Fibroblast of skin of right biceps (primary cell): ENCODE measurements at places on chromosomes 4 and X.

- peak; percentile 35 for DNase-seq
Measured at GRCh38 chr4:82430964-82431745, 765 bp downstream of the ENOPH1 start.

GRCh38 chr4:98516042-98516440 is 142.4 kb downstream of the TSPAN5 start:
- DNase-seq, result peak; percentile 88

- peak; percentile 15 for DNase-seq
Measured at GRCh38 chrX:120664081-120664480, 34.2 kb upstream of the C1GALT1C1 start.

- DNase-seq, result no peak
Measured at GRCh38 chr4:110824344-110824743, 201.5 kb upstream of the PITX2 start.

DNA sequence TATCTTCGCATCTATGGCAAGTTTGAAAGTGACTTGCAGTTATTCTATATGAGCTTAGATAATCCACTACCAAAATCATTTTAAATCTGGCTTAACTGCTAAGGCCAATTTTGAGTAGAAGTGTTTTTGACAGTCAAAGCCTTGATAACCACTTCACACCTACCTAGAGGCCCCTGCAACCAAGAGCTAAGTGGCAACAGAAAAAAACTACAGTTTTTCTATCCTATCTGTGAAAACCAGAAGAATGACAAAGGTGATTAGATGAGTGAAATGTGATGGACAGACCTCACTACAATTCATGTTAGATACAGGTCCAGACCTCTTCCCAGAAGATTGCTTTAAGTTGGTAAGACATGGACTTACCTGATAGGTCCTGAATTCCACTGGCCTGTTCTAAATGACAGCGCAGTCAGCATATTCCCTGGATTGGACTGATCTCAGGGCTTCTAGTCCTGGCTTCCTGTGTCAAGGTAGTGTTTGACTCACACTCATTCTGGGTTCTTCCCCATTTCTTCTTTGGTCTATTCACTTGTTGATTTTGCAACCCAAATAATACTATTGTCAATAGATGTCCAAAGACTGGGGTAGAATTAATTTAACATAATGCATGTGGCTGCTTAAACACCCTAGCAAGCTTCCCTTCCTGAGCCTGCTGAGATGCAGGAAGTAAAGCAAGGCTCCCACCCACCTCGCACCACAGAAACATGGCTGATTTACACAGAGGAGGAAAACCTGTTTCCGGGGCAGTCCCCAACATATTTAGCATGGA is 65.1 kb downstream of the PPP3CA start:
- no peak for DNase-seq

DNA sequence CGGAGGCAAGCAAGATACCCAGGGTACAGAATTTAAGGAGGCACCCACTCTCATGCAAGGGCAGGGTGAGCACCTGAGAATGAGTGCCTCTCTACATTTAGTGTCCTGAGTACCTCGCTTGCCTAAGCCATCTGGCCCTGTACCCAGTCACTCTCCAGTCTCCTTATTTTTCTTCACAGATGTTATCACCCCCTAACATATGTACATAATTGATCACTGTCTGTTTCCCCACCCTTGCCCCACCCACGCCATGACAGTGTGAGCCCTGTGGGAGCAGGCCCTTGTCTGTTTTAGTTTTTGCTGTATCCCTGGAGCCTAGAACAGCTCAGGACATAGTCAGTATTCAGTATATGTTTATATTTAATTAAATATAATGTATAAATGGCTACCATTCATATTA is 113.6 kb downstream of the SPRY1 start:
- no peak for DNase-seq

DNA sequence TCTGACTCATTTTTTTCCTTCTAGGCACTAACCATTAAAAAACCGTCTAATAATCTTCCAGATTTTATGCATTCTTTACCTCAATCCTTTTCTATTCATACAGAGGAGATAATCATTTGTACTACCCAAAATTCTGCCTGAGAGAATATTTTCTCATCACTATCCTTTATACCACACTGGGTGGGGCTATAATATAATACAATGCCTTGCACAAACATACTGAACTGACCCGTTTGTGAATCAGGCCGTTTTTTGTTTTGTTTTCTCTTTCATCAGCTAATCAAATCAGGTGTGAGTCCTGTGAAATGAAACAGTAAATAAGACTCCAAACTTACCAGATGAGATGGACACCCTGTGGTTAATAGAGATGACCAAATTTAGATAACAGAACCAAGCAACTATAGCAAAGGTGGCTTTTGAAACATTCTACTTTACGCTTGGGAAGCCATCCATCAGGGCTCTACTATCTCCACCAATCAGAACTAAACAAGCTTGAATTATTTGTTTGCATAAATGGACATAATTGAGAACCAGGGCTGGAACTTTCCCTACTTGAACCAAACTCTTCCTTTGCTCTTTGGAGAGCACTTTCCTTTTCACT is 573.0 kb downstream of the GABRG1 start:
- no peak for DNase-seq

DNA sequence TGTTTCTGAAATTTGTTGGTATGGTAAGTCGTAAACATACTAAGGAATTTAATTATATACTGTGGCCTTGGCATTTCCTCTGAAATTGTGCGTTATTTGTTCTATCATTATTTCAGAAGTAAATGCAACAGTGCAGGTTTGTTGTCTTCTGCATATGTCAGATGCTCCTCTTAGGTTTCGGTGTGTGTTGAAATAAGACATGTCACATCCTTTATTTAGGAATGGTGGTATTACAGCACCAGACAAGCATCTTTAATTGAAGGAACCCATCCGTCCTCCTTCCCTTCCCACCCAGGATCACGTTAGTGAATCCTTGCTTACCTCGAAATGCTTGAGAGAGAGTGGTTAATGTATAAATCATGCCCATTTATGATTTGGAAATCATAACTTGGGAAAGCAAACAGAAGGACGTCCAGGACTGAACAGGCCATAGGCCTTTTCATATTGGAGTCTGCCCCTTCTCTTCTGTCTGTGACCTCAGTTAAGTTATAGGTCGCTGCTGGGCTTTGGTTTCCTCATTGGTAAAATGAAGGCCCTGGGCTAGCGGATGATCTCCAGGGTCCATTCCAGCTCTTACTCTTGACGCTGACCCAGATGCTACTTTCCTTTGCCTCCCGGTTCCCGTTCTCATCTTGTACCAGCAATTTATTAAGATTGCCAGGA is 134.1 kb downstream of the KLHL8 start:
- no peak for DNase-seq

DNA sequence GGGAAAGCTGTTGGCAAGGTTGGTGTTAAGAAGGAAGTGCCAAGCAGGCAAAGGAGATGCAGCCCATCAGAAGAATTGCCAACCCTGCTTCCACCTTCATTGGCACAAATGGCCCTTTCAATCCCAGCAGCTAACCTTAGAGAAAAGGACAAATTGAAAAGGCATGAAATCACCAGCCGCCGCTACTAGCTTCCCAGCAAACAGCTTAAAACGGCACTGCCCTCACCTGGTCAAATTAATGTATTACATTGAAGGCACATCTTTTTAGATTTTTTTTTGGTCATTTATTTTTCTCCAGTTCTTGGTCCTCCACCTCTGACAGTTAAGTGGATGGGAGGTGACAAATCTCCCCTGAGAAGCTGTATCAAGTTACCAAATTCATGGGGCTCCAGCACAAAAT is 51.0 kb upstream of the NHSL2 start:
- peak; percentile 48 for DNase-seq

- no peak for DNase-seq
Measured at GRCh38 chr4:173128199-173128890, 40.3 kb upstream of the GALNT7 start.

DNA sequence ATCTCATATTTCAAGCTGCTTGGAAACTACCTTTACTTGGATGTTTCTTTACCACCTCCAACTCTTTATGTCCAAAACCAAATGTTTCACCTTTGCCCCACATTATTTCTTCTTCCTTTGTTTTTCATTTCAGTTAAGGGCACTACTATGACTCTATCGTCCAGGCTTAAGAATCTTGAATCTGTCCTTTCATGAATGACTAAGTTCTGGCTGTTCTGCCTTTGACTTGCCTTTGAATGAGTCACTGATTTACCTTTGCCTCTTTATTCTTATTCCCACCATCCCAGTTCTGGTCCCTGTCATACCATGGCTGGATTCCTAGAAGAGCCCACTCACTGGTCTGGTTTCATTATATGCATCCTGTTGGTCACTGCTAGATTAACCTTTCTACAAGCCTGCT is 30.6 kb upstream of the PLAC1 start:
- peak; percentile 68 for DNase-seq

GRCh38 chr4:80685214-80685613 is 345.3 kb upstream of the BMP3 start:
- DNase-seq, result no peak

DNA sequence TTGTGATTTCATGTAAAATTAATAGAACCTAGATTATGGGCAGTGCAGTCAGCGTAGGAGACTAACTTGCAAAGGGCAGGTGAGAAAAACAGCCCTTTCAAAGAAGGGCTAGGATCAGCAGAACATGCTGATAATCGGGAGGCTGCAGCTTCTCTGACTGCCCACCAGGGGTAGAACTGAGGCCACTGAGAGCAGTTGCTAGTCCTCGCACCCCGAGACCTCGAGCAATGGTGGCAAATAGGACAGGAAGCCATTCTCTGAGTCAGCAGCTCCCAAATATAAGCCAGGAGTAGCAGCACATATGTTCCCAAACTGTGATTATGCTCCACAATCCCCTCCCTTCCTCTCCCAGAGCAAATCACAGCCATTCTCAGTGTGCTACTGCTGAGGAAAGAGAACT is 186.5 kb downstream of the MSL3 start:
- peak; percentile 77 for DNase-seq

DNA sequence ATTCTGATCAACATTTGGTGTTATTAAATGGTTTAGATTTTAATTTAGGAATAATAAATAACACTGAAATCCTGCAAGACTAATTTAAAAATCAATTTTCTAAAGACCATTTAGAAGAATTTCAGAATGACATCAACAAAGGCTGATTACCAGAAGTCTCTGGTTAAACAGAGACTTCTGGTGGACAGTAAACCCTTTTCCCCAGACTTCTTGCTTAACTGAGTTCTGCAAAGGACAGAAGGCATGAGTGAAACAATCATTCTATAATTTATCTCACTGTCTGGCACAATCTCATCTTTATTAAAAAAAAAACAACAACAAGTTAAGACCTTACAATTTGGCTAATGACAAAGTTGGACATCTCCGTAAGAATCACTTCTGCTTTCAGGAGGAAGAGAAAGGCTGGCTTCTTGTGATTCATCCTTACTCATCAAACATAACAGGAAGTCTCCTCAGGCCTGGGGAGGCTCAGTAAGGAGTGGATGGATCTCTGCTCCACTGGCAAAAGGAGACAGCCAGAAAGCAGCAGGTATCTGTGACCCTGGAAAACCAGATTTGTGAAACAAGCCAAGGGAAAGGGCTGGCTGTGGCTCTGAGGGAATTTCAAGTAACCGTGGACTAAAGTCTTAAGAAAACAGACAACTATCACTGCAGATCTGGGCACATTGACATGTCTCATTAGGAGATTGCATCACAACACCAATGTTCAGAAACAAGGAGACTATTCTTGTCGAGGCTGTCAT is 908 bp upstream of the TLR6 start:
- DNase-seq, result peak; percentile 90

DNA sequence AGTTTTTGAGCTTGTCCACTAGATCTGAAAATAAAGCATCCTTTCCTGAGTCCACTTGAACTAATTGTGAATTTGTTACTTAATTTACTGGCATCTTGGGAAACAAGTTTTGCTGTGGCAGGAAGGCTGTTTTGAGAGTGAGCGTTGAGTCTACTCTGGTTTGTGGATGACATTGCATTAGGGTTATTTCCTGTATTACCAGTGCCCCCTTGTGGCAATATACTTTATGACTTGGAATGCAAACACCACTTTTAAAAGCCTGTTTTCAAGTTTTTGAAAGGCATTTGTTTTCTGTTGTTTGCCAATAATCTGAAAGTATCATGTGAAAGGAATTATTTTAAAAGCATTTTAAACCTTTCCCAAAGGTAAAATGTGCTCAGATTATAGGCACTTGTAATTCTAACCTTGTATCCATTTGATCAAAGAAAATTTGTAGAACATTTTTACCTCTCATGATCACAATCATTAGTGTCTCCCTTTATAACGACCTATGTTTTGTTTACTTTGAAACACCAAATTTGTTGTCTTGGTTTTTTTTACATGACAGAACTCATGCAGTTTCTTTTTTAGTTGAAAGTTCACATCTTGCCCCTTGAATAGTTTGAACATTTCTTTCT is 18.0 kb upstream of the CYP2U1 start:
- DNase-seq, result peak; percentile 59

DNA sequence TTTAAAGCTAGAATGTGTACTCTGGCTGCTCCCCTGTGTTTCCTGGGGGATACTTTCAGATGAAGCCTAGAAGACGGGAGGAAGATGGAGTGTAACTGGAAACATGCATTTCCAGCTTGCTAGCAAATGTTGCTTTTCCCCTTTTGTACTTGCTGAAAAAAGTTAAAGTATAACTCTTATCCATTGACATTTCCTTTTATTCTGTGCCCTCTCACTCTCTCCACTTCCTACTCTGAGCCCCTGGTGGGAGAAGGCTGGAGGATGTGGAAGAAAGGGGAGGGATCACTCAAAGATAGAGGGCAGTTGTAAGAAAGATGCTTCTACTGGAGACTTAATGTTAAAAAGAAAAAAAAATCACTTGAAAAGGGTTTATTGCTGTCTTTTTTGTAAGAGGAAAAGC is 396.5 kb downstream of the DTHD1 start:
- DNase-seq, result no peak

DNA sequence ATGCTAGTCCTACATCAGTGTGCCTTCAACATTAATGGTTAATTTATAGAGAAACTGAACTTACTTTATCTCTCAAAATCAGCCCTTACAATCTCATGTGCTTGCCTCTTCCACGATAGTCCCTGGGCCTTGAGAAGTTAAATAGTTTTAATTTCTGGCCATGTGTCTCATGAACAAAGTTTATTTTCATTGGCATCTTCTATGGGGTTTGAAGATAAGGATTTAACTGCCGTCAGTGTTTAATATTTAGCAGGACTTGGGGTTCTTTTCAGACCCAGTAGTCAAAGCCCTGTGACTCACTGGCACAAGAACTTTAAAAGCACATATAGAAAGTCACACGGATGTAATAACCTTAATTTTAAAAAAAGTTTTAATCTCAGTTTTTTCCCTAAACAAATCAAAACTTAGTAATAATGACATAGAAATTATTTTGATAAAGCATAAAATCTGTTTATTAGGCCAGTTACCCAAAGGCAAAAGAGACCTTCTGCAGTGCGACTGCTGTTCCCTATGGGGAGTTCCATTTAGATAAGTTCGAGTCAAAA is 10.1 kb upstream of the MPP1 start:
- no peak for DNase-seq

DNA sequence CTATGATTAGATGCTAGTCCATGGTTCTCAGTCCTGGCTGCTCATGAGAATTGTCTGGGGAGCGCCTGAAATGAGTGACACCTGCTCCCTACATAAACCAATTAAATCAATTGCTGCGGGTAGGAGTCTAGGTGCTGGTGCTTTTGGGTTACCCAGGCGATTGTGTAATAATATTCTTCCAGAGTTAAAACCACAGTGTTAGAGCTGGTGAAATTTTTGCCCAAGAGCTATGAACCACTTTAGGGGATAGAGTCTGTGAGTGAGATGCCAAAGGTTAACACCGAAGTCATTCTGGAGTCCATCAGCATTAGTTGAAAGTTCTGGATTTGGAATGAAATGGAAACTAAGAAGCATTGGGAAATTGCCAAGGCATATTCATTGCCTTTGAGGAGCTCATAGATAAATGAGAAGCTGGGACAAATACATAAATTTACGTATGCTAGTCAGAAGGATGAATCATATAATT is 15.3 kb downstream of the PDK3 start:
- DNase-seq, result no peak
